HS-27A (cell line): ENCODE measurements at places on chromosomes 2 and 18.

DNA sequence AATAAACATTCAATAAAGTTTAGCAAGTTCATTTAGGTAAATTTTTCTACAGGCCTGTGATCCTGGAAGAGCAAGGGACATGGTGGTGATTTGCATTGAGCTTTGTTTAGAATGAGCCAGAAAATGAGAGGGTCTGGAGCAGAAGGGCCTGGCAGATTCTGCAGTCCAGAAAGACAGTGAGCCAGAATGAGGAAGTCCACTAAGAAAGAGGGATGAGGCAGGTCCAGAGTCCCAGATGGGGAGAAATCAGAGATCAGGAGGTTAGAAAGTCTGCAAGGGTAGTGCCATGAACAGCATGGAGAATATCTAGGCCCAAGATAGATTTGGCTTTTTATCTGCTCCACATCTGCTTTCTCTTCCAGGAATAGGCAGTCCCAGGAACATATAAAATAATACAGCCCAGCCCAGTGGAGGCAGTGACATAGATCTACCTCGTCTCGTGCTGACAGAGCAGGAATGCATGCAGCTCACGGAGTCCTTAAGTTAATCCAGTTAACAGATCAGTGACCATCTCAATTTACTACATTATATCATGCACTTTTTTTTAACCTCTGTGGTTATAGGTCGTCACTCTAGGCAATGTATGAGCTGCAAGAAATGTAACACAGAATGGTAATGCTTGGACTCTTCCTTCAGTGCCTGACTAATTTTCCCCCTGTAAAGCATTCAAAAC lies 429.0 kb downstream of the SUCLG1 start:
- DNase-seq, result no peak

GRCh38 chr2:151518802-151519201 lies 109.1 kb downstream of the RIF1 start:
- DNase-seq, result no peak

GRCh38 chr2:143486976-143487375 lies 357.8 kb downstream of the ARHGAP15 start:
- DNase-seq, result no peak

GRCh38 chr18:3183103-3183717 lies 36.6 kb downstream of the MYOM1 start:
- DNase-seq, result no peak

GRCh38 chr18:76710646-76711520 lies 111.5 kb upstream of the ZNF236 start:
- no peak for DNase-seq

DNA sequence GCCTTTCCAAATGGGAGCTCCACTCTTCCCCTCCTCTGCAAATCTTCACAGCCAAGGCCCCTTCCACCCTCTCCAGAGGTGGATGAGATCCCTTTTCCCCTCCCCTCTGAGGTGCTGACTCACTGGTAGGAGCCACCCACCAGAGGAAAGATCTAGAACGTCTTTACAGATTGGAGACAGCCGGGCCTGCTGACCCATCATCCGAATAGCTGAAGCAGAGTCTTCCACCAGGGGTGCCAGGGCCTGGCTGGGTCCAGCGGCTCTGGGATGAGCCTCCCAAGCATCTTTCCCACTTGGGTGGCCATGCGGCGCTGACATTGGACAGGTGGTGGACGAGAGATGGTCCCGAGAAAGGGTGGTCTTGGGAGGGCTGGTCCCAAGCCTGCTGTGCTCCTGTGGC lies 9.0 kb downstream of the ERFE start:
- no peak for DNase-seq

- peak; percentile 33 for DNase-seq
These were observed 66.1 kb upstream of the NXPH2 start for GRCh38 chr2:138846216-138846821.

DNA sequence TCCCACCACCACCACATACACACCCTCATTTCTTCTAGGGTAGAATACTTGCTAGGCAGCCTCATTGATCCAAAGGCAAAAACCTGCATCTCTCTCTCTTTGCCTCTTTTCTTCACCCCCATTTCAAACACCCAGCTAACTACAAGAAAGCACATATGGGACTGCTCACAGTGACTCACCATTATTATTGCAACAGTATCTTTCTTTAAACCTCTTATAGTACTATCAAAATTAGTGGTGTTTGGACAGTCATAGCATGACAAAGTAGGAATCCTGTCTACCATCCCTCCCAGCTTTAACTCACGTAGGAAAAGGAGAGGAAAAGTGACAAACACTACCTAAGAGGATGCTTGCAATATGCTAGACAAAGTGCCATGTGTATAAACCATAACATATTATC lies 422.5 kb upstream of the CRIM1 start:
- DNase-seq, result no peak

DNA sequence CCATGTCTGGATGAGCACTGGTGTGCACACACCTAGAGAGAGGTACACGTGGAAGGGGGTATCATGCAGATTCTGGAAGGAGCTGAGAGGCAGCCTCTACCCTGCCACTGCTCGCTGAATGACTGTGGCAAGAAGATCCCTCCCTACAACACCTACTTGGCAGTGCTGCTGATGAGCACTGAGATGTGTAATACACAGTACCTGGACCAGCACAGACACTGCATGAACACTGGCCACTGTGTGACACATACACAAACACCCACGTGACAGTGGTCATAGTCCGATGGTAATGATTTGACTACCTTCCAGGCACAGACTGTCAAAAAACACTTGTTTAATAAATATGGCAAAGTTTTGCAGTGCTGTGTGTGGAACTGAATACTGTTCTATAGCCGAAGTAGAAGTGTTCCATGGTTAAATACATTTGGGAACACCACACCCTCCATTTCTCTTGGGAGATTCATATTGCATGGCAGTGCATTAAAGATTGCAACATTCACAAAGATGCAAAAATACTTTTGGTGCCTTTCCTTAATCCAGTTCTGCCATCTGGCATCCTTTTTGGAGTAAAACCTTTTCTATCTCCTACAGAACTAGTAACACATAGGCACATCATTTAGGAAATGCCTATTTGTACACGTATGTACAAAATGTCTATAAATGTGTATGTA lies 29.6 kb downstream of the MRPS5 start:
- no peak for DNase-seq

DNA sequence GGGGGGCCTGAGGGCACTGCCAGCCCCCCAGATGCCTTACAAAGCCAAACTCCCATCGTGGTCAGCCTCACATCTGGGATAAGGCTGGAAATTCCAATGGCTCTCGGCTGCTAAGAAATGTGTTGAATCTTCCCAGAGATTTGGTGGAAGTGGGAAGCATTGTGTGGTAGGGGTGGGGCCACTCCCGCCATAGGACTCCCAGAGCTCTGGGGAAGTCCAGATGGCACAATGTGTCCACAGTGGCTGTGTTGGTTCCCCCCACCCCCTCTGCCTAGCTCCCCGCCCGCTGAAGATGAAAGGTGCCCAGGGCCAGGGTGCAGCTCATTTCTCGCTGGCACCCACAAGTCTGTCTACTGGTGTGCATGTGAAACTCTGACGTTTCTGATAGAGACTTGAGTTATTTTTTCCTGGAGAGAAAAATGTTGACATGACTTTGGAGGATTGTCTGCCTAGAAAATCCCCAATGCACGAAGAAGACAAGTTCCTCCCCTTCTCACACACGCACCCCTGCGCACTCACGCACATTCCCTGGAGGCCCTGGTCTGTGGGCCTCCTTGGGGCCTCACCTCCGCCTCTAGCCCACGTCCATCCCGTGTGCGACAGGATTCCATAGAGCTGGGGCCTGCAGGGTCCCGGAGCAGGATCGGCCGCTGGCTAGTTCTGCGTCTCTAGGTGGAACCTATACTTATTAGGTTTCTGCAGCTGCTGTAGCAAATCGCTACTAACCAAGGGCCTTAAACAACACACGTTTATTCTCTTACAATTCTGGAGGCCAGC lies 199.1 kb downstream of the ZFP36L2 start:
- no peak for DNase-seq

DNA sequence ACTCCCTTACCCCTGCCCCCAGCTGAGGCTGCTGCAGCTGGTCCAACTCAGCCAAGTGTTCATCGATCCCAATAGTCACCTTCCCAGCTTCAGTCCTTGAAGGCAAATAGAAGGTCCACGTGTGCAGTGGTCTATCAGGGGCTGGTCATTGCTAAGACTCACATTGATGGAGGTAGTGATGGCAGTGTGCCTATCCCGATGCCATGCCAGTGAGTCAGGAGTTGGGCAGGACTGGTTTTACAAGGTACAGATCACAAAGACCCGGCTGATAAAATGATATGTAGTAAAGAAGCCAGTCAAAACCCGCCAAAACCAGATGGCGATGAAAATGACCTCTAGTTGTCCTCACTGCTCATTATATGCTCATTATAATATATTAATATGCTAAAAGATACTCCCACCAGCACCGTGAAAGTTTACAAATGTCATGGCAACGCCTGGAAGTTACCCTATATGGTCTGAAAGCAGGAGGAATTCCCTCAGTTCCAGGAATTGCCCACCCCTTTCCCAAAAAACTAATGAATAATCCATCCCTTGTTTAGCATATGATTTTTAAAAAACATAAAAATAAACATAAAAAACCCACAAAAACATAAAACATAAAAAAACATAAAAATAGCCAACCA lies 2.9 kb upstream of the C2orf80 start:
- no peak for DNase-seq

- DNase-seq, result no peak
These were observed 474.9 kb upstream of the CWC22 start for GRCh38 chr2:180481998-180482397.

DNA sequence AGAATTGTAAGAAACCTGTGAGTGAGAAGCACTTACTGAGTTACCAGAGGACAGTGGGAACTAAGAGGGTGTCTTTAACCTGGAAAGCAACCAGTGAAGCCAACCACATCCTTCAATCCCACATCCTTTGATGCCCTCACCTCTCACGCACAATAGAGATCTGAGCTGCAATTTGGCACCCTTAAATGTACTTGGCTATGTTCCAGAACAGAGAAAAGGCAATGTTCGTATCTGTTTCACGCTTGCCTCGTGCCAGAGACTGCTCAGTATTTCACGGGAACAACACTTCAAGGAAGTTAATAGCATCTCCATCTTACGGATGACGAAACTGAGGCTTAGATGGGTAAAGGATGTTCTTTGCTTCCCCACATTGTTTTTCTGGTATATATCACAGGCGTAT lies 167.4 kb downstream of the DPP10 start:
- no peak for DNase-seq

GRCh38 chr2:16375351-16375750 lies 290.3 kb downstream of the CYRIA start:
- no peak for DNase-seq

DNA sequence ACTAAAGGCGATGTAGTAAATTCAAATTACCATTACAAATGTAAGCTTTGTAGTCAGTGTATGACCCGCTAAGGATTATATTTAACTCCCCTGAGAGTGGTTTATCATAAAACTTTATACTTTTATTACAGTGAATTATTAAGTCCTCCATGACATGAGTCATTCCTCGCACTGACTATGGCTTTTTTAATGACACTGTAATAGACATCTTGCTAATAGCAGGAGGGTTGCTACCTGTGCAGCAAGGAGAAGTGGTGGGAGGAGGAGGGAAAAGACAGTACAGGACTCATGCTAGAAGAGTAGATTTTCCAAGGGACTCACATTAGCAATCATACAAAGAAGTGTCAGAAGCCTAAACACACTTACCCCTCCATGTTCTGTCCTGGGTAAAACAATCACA lies 556.1 kb downstream of the BCL11A start:
- no peak for DNase-seq

- no peak for DNase-seq
These were observed 265.5 kb downstream of the RPRM start for GRCh38 chr2:153213022-153213421.

DNA sequence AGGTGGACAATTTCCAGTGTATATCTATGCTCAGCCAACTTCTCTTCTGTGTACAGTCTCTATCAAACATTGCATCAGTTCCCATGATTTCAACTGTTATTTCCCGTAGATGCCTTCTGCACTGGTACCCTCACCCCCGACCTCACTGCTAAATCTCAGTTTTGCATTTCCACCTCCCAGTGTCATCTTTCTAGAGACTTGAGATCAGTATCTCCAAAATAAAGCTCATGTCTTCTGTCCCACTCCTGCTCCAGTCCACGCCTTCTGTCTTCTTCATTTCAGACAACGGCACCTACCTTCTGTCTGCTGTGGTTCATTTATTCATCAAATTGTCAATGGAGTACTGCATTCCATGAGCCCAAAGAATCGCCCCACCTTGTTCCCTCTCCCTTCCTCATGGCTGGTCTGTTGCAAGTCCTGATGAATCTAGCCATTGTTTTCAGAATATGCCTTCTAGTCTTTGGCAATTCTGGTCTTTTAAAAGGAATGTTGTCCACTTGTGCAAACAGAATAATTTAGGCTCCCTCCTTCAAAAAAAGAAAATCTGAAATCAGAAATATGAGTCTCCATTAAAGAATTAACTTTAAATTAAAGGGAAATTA lies 23.3 kb upstream of the NPAS2 start:
- no peak for DNase-seq

- DNase-seq, result no peak
These were observed 126.7 kb downstream of the TWIST2 start for GRCh38 chr2:238974501-238975166.

- no peak for DNase-seq
These were observed 12.3 kb upstream of the ALMS1 start for GRCh38 chr2:73373344-73373743.

DNA sequence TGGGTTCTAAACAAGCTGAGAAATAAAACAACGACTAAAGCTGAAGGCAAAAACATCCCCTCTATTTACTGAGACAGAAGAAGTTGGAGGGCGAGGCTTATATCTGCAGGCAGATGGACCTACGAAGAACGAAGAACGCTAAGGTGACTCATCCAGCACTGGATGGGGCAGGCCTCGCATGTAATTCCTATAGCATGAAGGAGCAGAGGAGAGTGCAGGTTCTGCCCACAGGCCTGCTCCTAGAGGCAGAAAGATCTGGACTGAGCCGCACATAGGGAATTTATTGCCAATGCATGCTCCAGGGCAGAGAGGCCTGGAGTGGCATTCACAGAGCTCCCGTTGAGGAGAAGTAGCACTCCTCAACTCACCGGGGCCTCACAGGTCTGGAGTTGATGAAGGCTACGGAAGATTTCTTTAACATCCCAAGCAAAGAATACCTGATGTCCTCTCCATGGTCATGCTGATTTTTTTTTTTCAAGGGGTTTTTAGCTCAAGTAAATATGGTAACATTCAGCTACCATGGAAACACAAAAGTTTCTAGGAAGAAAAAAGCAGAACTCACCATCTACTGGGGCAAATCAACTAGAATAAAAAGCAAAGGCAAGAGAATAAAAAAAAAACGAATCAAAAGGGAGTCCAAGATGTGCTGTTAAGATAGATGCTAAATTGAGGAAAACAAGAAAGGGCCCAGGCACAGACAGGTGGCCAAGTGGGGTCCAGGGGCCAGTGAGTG lies 10.4 kb upstream of the METTL21A start:
- no peak for DNase-seq
